Cerebellar nuclear complex (tissue), 1 donor: ENCODE measurements at places on chromosomes 12 and 14.

GRCh38 chr14:94113073-94113472 is 2.5 kb downstream of the IFI27 start:
- DNase-seq, result no peak

DNA sequence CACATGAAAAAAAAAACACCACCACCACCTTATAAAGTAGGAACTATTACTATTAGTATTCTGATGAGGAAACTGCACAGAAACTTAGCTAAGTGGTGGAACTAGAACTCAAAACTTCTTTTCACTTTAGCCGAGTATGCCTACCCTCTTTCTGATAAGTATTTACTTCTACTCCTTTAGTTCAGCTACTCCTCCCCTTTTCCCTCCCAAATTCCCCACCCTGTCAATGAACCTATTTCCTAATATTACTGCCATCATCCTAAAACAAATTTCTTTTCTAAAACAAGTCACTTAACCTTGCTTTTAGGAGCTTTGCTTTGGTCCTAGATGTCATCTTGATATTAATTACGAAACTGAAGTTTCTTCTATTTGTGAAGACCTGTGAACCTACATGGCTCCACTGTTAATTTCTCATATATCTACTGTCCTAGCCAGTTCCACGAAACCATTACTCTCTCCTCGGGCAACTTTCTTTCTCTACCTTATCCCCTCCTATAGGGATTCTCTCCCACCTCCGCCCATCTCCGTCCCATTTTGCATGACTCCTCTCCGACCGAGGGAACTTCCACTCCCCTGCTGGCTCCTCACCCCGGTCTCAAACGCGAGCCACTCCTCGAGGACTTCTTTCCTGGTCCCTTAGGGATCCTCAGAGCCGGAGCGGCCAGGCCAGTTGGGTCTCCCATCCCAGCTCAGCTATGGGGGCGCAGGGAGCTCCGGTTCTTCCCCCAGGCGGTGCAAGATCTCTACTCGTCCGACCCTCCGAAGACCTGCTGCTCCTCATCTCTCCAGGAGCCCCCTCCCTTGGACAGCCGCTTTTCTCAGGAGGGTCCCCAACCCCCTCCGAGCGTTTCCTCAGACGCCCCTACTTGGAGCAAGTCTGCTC is 1.1 kb downstream of the NUMB start:
- no peak for DNase-seq

- no peak for DNase-seq
Observed at GRCh38 chr12:103401421-103401820, 94.3 kb downstream of the C12orf42 start.

GRCh38 chr14:33933386-33933933 is 17.4 kb downstream of the EGLN3 start:
- no peak for DNase-seq

DNA sequence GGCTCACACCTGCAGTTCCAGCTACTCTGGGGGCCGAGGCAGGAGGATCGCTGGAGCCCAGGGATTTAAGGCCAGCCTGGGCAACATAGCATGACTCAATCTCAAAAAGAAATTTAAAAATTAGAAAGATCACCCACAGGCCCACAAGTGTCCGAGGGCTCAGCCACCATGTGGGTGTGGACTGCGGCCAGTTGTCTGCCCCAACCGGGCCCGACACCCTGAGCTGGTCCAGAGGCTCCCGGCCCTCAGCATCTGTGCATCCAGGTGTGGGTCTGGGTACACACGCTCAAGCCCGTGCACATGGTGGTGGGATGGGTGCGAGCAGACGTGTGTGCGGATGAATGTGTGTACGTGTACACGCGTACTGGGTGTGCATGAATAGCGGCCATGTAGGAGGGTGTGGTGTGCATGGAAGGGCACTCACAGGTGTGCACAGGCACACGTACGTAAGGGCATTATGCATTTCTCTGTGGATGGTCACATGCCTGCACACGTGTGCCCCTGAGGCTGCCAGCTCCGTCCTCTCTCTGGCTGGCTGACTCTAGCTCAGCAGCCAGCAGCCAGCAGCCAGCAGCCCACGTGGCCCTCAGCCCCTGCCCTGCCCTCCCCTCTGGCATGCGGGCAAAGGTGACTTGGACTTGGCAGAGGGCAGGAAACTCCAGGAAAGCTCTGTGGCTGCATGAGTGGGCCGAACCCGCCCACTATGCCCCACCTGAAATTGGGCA is 23.3 kb upstream of the NUDT14 start:
- DNase-seq, result no peak

DNA sequence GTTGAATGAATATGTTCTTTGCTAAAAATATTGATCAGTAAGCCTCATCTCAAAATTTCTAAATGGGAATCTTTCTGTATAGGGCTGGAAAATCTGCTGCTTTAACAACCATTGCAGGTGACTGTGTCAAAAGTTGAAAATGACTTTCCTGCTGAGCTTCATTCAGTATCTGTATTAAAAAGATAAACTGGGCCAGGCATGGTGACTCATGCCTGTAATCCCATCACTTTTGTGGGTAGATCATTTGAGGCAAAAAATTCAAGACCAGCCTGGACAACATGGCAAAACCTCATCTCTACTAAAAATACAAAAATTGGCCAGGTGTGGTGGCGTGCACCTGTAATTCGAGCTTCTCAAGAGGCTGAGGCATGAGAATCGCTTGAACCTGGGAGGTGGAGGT is 213.7 kb upstream of the SYT10 start:
- DNase-seq, result no peak

GRCh38 chr14:104542871-104543830 is 36.4 kb upstream of the C14orf180 start:
- no peak for DNase-seq

DNA sequence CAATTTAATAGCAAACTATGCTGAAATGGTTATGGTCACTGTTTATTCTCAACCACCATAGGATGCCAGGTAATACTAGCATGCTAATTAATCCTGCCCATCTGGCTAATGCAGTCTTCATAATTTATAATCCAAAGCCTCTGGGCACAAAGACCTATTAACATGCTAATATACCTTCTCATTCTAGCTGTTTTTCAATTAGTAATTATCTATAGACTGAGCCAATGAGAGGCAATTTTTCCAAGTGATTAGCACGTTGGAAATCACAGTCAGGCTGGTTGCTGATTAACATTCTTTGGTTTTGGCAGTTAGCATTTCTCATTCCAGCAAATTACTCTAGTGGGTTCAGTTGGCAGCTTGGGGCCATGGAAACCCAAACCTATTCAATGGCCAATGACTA is 357.2 kb downstream of the SEC23A start:
- no peak for DNase-seq

GRCh38 chr14:67622675-67623074 is 3.0 kb downstream of the ARG2 start:
- no peak for DNase-seq

GRCh38 chr12:92939116-92939515 is 10.0 kb upstream of the EEA1 start:
- DNase-seq, result no peak

DNA sequence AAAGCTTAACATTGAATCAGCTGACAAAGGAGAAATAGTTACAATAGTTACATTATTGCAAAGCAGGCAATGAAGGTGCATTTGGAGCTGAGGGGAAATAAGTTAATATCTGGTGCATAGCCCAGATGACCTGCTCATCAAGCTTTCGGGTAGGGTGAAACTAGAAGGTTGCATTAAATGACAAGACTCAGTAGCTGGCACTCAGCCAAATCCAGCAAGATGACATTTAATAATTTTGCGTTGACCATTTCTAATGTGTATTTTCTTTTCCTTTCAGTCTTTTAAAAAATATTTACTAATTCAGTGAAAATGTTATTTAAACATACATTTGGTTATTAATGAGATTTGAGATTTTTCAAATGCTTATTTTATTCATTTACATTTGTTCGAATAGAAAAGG is 188.6 kb downstream of the SLC5A8 start:
- no peak for DNase-seq

GRCh38 chr14:44215660-44216059 is 291.4 kb downstream of the FSCB start:
- DNase-seq, result no peak

- no peak for DNase-seq
Observed at GRCh38 chr12:9391815-9392214, 183.6 kb upstream of the PZP start.

GRCh38 chr14:68840454-68840853 is 47.6 kb upstream of the ZFP36L1 start:
- DNase-seq, result no peak

DNA sequence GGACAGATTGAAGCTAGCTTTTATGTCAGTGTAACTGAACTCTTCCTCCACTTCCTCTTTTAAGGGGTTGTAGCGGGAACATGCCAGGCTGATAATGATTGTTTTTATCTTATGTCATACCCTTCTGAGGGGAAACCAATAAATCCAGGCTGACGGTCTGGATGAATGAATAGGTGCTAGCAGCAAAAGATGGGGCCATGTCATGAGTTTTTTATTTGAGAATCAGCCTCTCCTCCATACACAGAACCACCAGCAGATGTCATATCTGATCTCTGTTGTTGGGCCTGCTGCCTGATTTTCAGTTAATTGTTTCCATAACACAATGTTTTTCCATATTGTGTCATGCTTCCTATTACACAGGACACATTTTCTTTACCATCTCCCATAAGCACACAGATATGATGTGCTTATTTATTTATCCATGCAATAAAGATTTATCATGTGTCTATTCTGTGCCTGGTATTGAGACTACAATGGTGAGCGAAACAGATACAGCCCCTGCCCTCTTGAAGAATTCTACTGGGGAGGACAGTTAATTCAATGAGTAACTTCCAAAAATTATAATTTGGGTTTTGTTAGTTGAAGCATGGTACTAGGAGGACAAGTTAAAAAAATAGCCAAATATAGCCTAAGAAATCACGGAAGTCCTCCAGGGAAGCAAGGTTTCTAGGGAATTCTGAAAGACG is 33.6 kb upstream of the CRY1 start:
- DNase-seq, result no peak

GRCh38 chr14:79281244-79282152 is 929.8 kb downstream of the DIO2 start:
- DNase-seq, result no peak

- no peak for DNase-seq
Observed at GRCh38 chr14:75972801-75973421, 8.9 kb downstream of the TGFB3 start.

GRCh38 chr12:26345471-26346003 is 150.2 kb downstream of the SSPN start:
- DNase-seq, result no peak

GRCh38 chr12:116266168-116266601 is 11.3 kb downstream of the MED13L start:
- DNase-seq, result no peak

GRCh38 chr12:48160807-48161206 is 3.5 kb upstream of the ASB8 start:
- DNase-seq, result no peak

- no peak for DNase-seq
Observed at GRCh38 chr14:70555890-70556289, 21.1 kb upstream of the ADAM20 start.

DNA sequence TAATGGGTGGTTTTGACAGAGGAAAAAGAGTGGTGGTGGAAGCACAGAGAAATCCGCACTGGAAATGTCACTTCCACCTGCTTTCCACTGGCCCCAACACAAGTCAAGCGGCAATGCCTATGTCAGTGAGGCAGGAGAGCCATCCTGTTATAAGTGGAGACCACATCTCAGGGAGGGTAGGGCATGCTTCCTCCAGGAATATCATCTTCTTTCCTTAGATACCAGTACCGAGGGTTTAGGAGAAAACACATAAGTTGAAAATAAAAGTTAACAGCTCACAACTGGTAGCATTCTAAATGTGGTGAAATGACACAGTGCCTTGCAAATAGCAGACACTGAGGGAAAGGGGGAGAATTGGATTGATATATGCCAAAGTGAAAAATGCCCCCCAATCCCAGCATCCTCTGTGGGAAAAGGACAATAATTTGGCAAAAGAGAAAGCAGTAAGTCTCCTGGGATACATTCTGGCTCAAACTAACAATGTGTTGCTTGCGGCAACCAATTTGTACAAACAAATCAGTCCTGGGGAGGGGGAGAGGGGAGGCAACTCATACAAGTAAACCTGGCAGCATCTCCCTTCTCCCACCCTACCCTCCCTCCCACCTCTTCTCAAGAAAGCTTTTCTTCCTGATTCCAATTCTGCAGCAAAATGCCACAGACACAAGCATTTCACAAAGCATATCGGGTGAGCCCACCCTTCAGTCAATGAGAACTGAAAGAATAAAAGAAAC is 57.1 kb downstream of the STON2 start:
- DNase-seq, result no peak

DNA sequence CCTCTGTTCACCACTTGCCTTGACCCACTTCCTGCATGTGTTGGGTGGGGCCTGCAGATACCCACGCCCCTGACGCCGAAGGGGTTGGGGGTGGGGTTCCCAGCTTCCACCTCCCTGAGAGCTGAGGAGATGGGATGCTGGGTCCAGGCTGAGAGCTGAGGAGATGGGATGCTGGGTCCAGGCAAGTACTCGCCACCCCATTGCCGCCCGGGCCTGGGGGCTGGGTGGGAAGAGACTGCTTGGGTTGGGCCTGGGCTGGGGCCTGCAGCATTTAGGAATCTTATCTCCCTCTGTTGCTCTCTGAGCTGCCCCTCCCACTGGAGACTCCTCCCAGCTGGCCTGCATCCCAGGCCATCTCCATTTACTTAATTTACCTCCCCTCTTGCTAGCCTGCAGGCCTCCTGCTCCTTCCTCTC is 17.4 kb downstream of the TEAD4 start:
- no peak for DNase-seq

GRCh38 chr14:80845856-80846255 is 95.7 kb downstream of the CEP128 start:
- no peak for DNase-seq

GRCh38 chr12:46490635-46491034 is 118.1 kb upstream of the SLC38A2 start:
- DNase-seq, result no peak

GRCh38 chr14:24133735-24134134 is 2.3 kb upstream of the PSME1 start:
- DNase-seq, result no peak

GRCh38 chr14:70856851-70857495 is 47.7 kb upstream of the MAP3K9 start:
- DNase-seq, result no peak

DNA sequence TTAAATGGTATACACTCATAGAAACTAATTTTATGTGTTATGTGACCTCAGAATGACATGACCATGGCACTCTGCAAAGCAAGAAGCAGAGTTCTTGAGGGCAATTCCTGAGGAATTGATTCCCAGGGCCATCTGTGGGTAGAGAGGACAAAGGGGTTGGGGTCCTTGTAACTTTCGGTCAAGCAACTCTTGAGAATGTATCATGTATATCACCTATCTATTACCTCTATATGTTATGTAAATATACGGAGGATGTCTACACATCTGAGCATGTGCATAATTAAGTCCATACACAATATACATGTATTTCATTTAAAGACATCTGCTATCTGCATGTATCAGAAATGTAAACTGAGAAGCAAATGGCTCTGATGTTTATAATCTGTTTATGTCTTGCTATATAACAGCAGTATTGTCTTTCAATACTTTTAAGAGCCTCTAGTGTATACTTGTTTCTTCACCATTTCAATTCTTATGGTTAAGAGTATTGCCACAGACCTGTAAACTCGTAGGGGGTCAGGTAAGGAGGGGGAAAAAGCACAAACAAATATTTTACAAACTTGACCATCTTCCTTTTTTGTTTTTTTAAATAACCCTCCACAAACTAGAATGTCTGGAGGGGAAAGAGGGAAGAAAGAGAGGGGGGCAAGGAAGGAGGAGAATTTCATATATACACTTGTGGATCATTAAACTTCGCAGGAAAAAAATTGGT is 4.5 kb downstream of the FOXA1 start:
- DNase-seq, result no peak
